ENCODE measurements at places on chromosomes 6 and 20. TPM values are rescaled to one million over a fixed set of nuclear protein-coding genes. Genes with fewer than 3 reads are reported as not detected.

DNA sequence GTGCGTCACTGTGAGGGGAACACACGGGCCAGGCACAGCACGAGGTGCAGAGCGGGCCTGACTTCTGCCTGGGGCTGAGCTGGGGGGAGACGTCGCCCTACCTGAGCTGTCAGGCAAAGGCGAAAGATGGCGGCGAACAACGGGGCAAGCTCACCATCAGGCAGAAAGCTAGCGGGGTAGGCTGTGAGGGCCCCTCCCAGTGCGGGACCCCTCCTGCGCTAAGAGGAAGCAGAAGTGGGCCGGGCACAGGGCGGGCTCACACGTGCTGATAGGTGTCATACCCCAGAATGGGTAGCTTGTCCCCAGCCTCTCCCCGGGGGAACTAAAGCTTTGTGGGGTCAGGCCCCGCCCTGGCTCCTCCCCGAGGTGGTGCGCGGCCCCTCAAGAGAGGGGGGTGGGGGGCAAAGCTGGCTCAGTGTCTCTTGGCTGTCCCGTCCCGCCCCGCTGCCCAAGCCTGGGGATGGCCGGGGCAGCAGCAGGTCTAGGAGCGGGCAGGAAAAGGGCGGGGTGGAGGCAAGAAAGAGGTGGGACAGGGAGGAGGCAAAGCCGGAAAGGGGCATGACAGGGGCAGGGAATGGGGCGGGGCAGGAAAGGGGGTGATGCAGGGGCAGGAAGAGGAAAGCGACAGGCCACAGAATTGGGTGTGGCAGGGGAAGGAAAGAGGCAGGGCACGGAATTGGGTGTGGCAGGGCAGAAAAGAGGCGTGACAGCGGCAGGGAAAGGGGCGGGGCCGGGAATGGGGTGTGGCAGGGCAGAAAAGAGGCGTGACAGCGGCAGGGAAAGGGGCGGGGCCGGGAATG is 14.7 kb downstream of the UCKL1 start:
- no peak for DNase-seq

- DNase-seq = peak; percentile 68
Observed at GRCh38 chr20:1894951-1895673, at the start of gene SIRPA. SIRPA (plus strand) TSS chr20:1895407; CDS start chr20:1895448, 41 bp downstream.

- no peak for DNase-seq
Observed at GRCh38 chr6:149965194-149966020, 1.7 kb downstream of the ULBP1 start.

The IRAK1BP1 gene
- polyA plus RNA-seq = 13.9 TPM

All from left kidney (tissue), 8 donors.